Activated naive CD4-positive, alpha-beta T cell treated with anti-CD3 and anti-CD28 coated beads, Interleukin-2, amount 50 U/mL, for 16 hours (primary cell): ENCODE measurements at places on chromosomes 12 and 14.

DNA sequence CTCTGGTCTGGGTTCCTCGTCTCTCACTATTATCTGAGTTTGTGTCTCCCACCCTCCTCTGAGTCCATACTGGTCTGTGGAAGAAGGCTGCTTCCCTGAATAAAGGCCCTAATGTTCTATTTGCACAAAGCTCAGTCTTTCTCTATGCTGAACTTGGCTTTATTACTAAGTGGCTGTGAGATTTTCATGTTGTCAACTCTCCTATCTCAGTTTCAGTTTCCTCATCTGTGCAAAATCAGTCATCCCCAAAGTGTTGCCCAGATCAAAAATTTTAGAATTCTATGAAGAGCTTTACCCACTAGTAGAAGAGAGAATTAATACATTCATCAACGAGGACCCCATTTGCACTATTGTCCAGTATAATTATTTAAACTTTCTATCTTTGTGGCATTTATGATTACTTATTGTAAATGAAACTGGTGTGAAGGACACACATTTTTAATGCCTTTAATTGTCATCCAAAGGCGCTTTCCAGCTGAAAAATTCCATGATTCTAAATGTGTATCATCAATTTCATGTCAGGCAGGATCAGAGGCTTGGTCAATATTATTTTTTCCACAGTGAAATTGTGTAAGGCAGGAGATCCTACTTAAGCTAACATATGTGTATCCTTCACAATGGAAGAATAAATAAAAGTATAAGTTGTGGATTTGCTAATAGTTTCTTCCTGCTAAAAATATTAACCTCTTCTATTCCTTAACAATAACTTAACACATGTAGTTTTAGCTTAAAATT, 79.1 kb upstream of the EEA1 start:
- DNase-seq: no peak

DNA sequence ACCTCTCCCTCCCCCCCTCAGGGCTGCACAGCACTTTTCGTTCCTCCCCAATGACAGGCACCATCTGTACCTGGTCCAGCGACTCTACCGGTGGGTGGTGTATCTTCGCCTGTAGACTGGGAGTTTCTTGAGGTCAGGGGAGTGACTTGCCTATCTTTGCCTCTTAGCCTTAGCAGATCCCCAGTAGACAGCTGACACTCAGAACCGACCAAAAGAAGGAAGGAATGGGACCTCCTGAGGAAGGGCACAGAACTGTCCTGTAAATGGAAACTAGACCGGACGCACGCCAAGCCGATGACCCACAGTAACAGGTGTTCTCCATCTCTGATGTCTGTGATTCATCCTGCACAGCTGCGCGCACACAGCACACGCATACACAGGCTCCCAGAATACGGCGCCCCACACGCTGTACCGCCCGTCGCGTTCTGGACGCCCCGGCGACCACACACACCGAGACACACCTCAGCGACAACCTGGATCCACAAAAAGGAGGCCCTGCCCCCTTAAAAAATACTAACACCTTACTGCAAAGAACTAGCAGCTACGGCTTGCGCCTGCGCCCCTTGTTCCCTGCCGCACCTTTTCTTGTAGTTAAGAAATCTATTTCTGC, 673 bp upstream of the TTC9 start:
- DNase-seq: peak; percentile 63

DNA sequence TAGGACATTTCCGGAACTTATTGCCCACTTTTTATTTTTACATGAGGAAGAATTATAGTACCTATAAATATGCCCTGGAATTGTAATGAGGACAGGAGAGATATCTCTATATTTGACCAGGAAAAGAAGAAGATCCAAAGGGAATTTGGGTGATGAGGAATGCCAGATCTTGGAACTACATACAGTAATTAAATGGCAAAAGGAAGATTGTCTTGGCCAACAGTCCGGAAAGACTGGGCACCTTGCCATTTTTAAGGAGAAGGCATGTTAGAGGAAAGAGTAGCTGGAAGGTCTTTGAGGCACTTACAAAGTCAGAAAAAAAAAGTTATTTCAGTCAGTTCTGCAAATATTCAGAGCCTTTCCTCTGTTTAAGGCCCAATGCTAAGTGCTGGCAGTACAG, 616.4 kb downstream of the MED13L start:
- no peak for DNase-seq

GRCh38 chr14:74301594-74302151, 1.1 kb downstream of the ABCD4 start:
- no peak for DNase-seq

GRCh38 chr14:41608681-41609390, 2.2 kb downstream of the LRFN5 start:
- no peak for DNase-seq

DNA sequence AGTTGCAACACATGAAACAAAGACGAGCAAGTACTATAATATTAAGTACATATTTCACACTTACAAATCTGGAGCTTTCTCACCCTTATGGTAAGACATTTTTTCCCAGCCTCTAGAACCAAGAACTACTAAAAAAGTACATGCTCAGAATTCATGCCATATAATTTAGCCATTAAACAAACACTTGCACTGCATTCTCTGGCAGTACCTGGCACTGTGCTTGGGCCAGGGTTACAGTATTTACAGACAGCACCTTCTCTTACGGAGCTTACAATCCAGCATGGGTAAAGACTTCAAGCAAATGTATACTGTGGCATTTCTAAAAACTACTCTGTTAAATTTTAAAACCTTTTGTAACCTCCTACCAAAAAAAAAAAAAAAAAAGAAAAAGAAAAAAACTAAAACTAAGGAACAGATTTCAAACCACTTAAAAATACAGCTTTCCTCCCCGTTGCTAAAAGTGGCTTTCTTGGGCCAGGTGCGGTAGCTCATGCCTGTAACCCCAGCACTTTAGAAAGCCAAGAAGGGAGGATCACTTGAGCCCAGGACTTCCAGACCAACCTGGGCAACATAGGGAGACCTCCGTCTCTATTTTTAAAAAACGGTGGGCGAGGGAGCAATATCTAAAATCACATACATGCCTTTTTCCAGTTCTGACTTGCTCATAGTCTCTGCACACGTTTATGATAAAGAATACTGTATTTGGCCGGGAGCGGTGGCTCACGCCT, 956 bp downstream of the GNPTAB start:
- DNase-seq: no peak

- no peak for DNase-seq
Measured at GRCh38 chr14:64856529-64857445, 22.9 kb downstream of the SPTB start.

DNA sequence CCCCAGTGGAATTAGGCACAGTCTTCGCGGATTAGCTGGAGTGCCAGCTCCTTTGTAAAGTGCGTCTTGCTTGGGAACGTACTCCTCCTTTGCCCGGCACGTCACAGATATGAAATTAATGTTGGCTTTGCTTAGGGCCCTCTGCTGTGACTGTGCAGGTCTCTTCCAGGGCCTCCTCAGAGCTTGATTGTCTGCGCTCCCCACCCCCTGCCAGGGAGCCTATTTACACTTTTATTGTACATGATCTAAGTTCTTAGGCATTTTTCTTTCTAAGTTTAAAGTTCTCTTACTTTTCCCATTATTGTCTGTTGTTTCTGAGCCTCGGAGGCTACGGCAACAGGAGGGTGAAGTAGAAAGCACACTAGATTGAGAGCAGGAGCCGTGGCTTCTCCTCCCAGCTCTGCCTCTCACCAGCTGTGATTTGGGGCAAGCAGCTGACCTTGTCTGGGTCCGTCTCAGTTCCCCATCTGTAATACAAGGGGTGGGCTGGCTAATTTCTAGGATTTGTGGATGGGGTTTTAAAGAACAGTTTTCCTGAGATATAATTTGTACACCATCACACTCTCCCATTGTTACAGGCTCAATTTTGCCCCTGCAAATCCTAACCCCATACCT, 81.8 kb downstream of the TSPAN9 start:
- DNase-seq: no peak

DNA sequence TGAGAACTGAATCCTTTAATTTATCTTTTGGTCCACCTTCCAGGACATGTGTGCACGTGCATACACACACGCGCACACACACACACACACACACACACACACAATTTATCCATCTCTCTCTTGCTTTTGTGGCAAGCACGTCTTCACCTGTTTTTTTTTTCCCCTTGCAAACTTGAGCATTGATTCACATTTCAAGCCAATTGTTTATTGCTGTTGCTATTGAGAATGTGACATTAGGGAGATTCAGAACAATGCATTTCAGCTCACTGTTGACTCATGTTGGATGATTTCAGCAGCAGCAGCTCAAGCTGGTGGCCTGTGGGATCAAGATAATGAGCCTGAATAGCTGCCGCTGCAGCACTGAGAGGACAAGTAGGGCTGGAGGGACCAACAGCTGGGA, 128.9 kb downstream of the SNAPC1 start:
- DNase-seq: no peak

DNA sequence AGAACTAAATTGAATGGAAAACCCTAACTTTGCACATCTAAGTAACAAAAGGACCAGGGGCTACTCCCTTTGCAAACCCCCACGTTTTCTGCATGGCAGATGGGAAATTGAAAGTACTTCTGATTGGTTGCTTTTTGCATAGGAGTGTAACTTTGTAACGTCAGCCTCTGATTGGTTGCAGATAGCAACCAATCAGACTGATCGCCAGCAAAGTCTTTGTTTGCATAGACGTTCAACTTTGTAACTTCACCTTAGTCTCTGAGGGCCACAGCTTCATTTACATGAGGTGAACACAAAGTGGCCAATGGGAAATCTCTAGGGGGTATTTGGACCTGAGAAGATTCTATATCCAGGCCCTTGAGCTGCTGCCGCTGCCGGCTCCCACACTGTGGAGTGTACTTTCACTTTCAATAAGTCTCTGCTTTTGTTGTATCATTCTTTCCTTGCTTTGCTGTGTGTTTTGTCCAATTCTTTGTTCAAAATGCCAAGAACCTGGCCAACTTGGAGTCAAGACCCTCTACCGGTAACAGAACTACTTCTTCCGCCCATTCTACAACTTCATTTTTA, 102.5 kb upstream of the PRICKLE1 start:
- no peak for DNase-seq

DNA sequence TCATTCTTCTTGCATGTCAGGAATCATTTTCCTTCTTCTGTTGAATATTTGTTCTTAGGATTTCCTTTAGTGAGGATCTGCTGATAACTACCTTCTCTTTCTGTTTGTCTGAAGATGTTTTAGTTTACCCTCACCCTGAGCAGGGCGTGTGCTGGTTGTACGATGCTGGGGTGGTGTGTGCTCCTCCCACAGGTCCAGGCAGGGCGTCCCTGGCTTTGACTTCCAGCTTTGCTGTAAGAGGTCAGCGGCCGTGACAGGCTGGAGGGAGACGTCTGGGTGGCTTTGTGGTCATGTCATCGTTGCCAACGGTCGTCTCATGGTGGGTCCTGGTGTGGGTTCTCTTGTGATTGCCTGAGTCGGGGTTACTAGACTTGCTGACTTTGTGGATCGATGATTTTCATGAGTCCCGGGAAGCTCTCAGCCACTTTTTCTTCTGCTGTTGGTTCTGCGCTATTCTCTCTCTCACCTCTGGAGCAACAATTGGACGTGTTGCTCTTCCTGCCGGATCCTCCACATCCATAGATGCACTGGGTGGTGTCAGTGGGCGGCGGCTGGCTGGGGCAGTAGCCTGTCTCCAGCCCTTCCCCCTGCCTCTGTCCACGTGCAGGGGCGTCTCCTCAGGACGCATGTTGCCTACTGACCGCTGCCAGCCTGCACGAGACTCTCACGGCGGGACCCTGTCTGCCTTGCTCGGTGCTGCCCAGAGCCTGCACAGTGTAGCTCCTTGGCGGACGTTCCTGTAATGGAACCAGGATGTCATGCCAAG, 8.4 kb downstream of the PACS2 start:
- no peak for DNase-seq

DNA sequence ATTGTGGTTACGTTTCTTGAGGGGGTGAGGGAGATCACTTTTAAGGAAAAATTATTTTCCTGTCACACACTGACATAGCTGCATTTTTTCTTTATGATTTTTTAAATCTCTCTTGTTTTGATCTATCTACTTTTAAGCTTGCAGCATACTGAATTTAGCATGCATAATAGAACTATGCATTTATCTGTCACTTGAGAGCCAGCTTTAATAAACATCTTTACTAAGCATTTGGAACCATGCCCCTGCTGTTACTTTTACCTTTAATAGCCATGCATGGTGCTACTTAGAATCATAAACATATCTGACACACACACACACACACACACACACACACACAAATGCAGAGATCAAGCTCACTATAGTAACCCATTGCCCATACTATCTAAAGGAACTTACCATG, 486.2 kb downstream of the NELL2 start:
- DNase-seq: no peak

DNA sequence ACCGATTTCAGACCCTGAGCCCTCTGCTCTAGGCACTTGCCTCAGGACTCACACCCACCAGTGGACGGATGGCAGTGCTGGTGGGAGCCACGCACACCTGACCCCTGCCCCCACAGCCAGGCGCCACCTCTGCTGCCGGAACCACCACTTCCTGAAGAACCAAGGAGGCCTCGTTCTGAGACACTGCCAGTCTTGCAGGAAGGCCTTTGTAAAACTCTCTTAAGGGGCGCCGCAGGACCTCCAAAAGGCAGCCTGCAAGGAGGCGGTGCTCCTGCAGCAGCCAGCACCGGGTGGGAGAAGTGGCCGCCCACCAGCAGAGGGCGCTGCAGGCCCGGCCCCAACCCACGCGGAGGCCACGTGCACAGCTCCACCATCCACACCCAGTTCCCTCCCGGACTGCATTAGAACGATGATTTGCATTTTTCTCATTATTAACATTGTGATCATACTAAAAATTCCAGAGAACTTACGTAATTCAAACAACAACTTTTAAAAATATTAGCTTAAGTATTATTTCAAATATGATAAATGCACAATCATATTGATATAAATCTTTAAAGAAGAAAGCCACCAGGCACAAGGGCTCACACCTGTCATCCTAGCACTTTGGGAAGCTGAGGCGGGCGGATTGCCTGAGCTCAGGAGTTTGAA, 12.8 kb downstream of the STX2 start:
- DNase-seq: peak; percentile 75

- DNase-seq: peak; percentile 32
Measured at GRCh38 chr12:98698603-98699463, 53.7 kb downstream of the APAF1 start.

DNA sequence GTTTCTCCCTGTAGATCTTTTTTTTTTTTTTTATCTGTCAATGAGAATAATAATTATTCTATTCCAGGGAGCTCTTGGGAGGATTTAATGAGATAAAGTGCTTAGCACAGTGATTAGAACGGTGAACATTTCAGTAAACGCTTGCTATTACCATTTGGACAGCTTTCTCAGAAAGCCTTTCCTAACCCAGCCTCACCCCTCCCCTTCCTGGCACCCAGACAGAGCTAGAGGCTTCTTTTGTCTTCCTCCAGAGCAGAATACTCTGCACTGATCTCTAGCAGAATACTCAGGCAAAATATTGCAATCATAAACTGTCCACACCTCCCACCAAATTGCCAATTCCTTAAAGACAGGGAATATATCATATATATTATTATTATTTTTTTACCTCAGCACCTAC, 66.6 kb downstream of the ERGIC2 start:
- DNase-seq: no peak

GRCh38 chr12:96720363-96720705, 186.7 kb upstream of the NEDD1 start:
- peak; percentile 17 for DNase-seq
